ENCODE measurements at places on chromosomes 13 and 19. TPM values are rescaled to one million over a fixed set of nuclear protein-coding genes. Genes with fewer than 3 reads are reported as not detected.

Gene EFNB2
- 0.45 TPM for total RNA-seq

Gene NPHS1
- total RNA-seq = not detected

Gene CEACAM8
- not detected for total RNA-seq

Gene FGF21
- not detected for total RNA-seq

Gene ELSPBP1
- 8.6 TPM for total RNA-seq

Gene NUFIP1
- total RNA-seq = 5.1 TPM

Gene TNNI3
- total RNA-seq = 1.6 TPM
